ENCODE measurements at places on chromosomes 16 and 17. TPM values are rescaled to one million over a fixed set of nuclear protein-coding genes. Genes with fewer than 3 reads are reported as not detected.

DNA sequence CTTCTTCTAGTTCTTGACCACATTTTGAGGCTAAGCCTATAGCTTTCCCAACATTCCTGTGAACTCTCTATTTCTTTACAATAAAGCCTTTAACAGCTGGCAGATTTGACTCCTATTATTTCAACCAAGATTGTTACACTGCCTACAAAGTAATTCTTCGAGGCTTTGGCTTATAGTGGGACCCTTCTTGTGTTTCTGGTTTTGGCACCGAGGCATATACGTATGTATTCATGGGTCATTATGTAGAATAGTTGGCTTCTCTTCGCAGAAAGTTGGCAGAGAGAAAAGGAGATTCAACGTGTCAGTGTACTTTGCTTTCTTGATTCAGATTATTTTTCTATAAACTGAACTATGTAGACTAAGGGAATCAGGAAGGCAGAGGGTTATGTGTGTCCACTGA is 102.2 kb downstream of the ABCA8 start:
- no peak for DNase-seq

- DNase-seq: peak; percentile 55
Measured at GRCh38 chr17:63698886-63699637, 863 bp downstream of the LIMD2 start.

DNA sequence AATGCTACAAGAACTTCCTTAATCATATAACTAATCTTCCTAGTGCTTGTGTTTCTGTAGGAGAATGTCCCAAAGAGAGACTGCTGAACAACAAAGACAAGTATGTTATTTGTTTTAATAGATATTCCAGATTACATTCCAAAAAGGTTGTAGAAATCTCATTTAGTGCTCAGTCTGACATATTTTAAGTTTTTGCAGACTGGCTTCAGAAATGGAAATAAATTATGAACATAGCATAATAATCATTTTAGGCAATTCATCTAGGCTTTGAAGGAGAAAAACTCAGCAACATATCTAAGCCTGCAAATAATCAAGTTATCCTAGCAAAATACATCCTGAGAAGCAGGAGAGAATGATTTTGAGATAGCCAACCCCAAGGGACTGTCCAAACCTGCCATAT is 171.6 kb upstream of the CDH5 start:
- DNase-seq: no peak

- DNase-seq: no peak
Measured at GRCh38 chr17:74512624-74513091, 18.6 kb downstream of the CD300LB start.

DNA sequence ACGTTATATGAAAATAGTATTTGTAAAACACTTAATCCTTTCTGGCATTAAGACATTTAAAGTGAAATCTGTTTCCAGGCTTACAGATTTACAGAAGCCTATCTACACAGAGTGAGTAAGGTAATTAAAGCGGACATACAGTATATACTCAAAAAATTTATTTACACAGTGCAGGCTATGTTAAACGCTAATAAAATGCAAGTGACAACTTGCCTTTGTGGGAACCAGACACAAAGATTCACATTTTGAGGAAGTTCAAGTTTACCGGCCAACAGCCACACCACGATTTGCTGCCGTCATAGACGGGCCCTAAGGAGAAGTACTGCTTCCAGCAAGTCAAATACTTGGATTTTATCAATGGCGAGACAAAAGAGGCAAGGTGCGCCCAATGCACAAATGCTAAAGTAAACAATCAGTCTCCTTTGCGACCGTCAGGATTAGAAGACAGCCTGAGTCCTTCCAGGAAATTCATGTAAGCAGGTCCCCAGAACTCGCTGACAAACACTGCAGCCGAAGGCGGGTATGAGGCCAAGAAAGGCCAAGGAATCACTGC is 801 bp downstream of the VPS35 start:
- DNase-seq: peak; percentile 31

Gene C1QTNF8
- not detected for total RNA-seq

Gene CFAP119
- total RNA-seq: 0.68 TPM
